T-cell (primary cell): ENCODE measurements at places on chromosomes 2 and 18.

DNA sequence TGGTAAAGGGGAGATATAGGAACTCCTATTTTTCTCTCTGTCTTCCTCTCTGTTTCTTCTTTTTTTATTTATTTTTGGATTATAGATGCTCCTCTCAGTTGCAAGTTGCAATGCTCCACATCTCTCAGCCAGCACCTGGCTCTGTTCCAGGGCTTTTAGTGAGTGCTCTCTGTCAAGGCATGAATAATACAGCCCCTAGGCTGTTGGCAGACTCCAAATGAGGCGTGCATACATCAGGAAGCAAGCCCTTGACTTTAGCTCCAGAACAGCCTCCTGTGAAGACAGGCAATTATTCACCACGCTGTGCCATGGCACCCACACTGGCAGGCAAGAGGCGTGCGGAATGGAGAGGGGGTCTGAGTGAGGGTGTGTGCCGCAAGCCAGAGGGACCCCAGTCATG is 228.1 kb upstream of the PXDN start:
- no peak for DNase-seq

DNA sequence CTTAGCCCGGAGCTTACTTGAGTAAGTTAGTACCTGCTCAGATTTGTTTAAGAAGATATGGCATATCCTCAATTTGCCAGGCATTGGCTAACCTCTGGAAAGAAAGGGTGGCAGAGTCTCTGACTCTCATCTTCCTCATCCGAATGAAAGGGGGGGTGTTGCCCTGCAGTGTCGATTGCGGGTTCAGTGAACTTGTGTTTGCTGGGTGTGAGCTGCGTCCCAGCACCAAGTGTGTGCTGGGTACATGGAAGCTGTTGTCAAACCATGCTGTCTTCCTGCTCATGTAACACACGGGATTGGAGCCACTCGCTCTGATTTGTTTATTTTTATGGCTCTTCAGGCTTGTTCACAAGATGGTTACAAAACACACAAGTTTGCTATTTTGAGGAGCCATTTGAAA is 171.4 kb upstream of the PXDN start:
- no peak for DNase-seq

- DNase-seq: no peak
Measured at GRCh38 chr2:54525321-54525720, 69.2 kb downstream of the SPTBN1 start.

DNA sequence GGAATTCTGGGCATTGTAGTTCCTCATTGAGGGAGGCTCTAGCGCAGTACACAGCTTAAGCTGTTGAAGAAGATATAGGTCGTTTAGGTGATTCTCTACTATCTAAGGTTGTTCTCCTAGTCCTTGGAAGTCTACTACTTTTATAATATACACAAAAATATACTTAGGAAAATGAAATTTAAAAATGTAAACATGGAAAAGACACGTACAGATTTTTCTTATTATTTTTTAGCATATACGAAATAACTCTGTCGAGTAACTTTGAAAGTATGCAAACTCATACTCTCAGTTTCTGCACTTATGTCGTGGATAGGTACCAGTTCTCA is 272 bp upstream of the FASTKD1 start:
- DNase-seq: no peak

- DNase-seq: no peak
Measured at GRCh38 chr18:78701771-78702396, 277.7 kb upstream of the SALL3 start.

DNA sequence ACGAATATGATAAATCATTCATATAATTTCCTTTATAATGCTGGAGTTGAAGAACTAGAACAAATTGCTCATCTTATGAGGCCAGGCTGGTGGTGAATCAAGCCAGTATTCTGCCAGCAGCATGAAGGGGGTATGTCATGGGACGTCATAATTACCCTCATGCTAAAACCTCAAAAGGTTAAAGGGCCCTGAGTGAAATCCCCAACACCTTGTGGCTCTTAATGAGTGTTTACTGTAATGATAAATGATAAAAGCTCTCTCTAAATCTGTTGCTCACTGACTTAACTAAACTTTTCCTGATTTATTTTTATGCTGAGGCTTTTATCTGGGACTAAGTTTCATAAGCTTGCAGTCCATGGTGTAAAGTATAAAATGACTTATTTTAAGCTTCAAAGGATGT is 18.3 kb upstream of the NEDD4L start:
- DNase-seq: no peak

- no peak for DNase-seq
Measured at GRCh38 chr2:113198048-113198789, 24.4 kb downstream of the PSD4 start.

DNA sequence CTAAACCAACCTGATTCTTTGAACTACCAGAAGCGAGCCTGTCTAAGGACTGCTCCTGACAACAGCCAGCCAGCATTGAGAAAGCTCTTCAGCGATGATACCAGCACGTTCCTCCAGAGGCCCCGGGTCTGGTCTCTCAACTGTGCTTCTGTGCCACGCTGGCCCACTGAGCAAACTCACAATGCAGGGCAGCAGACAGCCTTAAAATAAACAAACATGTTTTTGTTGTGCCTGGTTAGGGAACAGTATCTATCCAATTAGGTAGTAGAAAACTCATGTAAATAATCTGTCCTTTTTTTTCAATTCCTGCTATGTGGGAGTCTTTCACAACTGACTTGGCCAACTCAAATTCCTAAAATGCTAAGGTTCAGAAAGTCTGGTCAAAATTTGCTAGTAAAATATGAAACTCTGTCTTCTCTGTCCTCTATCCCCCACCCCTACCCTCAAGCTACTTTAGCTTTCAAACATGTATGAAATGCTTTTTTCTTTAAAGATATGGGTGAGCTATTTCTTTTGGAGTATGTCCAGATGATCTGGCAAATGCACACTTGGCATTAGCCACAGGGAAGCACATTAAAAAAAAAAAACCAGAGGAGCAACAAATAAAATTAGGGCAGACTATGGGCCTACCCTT is 21.4 kb upstream of the EML4 start:
- DNase-seq: no peak

- no peak for DNase-seq
Measured at GRCh38 chr2:230947908-230948365, 22.9 kb upstream of the GPR55 start.

DNA sequence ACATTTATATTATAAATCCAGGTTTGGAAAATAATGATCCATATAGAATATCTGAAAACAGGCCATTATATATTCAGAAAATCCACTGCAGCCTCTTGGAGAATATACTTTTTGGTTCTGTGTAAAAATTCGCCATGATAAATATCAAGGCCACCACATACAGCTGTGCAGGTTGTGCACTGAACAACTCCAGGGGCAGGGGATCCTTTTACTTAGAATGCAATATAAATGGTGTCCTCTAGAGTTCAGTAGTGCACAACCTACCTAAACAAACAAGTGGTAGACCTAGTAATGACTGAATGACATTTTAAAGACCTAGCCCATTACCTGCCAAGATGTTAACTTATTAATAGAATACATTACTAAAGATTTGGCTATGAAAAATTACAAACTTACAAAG is 22.4 kb downstream of the MOGAT1 start:
- no peak for DNase-seq

GRCh38 chr2:49687918-49688317 is 533.6 kb upstream of the FSHR start:
- no peak for DNase-seq

DNA sequence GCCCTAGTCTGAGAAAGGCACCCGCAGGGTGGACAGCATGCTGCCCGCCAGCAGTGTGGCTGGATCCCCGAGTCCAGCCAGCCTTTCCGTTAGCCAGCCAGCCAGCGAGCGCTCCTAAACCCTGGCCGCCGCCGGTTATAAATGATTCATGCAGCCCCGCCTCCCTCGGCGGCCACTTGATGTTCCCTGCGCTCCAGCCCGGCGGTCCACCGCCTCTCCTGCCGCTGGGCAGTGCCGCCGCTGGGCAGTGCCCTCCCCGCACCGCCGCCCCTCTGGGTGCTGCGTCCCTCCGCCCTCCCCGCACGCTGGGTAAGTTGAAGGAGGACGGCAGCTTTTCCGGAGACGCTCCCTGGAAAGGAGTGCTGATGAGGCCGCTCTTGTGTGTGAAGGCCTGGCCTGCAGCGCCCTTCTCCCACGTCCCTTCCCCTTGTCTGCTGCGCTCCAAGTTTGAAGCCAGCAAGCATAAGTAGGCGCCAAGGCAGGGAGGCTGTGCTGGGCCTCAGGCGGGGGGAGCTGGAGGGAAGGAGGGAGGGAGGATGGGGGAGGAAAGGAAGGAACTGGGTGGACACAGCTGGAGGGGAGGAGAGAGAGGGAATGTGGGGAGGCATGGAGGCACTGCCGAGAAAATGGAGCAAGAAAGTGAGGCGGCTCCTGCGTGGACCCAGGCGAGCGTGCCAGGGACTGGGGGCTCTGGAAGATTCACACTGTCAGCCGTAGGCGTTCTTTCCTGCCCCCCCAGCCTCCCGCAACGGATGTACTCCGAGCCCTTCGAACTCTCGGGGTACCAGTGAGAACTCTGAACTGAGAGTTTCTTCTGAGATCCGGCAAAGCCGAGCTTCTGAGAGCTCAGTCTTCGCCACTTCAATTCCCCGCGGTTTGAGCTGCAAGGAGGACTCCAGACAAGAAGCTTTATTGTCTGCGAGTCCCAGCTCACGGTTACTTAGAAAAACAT is 131.9 kb downstream of the GLI2 start:
- DNase-seq: no peak

DNA sequence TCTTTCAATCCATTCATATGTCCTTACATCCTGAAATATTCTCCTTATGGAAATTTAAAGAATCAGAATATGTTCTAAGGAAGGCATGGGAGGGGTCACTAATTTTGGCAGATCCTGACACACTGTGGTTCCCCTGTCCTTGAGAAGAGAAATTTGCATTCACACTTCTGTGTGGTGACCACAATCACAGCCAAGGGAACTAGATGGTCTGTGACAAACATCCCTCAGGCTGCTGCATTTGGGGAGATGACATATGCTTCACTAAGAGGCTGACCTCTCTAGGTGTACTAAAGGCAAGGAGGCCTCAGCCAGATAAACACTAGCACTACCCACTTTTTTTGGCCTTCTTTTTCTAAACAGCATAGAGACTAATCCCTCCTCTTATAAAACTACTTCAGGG is 129.6 kb downstream of the MREG start:
- DNase-seq: no peak

- DNase-seq: no peak
Measured at GRCh38 chr2:20093263-20094141, 42.1 kb upstream of the LAPTM4A start.

DNA sequence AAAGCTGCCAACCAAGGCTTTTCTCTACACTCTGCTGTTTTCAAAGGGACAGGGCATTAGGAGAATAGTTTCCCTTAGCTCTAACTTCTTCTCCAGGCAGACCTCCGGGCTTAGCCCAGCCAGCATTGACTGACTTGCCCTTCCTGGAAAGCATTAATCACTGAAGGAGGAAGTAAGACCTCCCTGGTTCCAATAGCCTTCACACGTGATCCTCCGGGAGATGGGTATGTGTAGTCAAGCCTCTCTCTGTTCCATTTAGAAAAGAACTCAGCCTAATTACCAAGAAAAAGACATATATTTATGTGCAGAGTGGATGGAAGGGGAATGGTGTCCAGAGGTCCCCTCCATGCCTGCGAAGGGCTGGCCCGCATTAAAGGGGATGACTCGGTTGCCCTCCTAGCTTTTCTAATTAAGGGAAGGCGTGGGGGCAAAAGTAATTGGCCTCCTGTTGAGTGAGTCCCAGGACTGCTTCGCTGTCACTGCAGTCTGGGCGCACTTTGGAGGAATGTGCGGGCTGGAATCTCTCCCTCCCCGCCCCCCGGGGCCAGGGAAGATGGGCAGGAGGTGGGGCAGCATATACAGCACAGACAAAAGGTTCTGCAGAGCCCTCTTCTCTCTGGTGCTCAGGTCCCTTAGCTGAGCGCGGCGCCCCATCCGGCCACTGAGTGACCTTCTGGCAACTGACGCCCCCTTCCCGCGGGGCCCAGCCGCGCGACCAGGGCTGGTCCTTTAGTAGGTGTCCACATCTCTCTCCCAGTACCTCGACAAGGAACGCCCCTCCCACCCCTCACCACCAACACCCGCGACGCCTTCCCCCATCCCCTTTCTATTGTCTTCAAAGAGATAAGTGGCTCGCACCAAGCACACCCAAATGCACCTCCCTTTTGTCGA is 686.0 kb downstream of the NRXN1 start:
- no peak for DNase-seq

DNA sequence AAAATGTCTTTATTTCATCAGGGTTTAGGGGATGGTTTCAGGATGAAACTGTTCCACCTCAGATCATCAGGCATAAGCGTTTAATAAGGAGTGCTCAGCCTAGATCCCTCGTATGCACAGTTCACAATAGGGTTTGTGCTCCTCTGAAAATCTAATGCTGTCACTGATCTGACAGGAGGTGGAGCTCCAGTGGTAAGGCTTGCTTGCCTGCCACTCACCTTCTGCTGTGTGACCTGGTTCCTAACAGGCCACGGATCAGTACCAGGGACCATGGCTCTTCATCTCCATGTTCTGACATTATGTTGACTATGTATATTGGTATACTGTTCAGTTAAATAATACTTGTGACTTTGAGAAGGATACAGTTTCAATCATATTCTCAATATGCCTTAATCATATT is 41.6 kb downstream of the PPIG start:
- DNase-seq: no peak

DNA sequence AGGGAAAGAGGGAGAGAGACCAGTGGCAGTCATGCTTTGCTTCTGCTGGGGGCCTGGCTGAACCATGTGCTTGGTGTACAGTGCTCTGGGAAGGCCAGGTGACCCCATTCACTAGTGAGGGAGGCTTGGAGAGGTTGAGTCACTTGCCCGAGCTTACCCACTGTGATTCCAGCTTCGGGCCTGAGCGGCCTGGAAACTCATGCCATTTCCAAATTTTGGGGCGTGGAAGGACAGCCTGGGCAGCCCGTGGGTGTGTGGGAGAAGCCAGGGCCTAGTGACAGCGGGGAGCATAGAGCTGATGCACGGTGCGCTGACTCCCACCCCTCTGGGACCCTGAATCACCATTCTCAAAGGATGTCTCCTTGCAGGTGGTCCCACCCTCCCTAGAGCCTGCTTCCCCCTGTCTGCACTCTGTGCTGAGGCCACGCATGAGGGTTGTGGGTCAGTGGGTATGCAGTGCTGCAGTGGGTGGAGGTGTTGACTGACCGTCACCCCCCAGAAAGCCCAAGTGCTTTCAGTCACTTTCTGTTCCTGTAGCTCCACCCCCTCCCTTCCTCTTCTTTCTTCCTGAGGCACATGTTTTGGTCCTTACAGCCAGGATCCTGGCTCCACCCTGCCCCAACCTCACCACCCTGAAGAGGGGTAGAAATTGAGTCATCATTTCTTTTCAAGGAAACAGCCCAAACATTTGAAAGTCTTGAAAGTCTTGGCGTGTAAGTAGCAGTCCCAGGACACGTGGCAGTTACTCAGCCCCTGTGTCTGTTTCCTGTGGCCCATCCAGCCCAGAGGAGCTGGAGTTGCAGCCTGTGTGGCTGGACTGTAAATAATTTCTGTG is 69.3 kb upstream of the MCFD2 start:
- no peak for DNase-seq

DNA sequence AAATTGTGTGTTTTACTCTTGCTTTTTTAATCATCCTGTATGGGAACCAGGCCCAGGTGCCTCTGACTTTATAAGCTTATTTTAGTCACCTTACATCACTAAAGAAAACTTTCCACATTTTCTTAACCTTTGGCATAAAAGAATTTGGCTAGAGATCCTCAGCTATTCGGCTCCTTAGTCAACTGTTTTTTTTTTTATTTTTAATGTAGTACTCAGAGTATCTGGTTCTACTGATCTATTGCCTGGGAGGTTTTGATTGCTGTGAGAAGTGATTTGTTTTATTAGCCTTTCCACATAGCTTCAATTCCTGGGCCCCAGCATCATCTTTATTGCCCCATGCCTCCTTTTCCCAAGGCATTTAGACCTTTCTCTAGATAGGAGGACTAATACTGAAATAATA is 121.0 kb downstream of the MYO1B start:
- DNase-seq: no peak
